ENCODE measurements at places on chromosomes 4 and X.

DNA sequence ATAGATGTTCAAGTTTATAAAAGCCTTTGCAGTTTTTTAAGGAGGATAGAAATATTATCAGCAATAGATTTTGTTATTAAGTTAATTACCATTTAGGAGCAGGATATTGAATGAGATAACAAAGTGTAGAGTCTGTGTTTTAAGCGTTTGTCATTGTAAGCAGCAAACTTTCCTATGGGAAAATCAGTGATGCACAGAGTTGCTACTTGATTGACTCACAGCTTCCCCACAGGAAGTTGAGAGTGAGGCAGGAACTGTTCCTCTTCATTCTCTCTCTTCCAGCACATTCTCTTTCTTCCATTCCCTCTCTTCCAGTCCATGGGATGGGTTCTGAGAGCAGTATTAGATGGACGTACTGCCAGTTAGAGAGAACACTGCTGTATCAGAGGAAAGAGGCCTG is 867.7 kb upstream of the AGA start:
- DNase-seq, result no peak

DNA sequence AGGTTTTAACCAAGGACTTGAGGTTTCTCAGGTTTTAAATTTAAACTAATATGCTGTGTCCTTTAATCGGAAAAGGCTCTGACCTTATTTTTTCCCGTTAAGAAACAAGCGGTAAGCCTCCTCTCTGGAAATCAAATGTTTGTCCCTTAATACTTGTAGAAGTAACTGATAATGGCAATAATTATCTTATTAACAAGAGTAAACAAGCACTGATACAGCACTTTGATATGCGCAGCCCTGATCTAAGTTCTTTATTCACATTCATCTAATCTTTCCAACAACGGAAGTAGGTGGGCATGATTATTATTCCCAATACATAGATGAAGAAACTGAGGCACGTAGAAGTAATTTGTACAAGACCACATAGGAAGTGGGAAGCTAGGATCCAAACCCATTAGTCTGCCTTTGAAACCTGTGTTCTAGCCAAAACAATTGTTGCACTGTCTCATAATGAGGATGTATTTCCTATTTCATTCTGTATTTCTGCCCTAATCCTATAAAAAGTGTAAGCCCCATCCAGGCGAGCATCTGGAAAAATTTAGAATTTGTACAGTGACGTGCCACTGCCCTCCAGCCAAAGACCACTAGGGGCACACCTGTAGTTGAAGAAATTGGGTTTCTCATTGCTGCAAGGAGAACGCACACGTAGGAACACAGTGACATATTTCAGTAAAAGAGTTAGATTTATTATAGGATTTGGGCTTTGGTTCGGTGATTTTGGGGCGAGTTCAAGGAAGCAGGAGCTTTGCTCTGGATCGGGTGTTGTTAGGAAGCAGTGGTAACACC is 606 bp downstream of the CXorf58 start:
- DNase-seq, result no peak

DNA sequence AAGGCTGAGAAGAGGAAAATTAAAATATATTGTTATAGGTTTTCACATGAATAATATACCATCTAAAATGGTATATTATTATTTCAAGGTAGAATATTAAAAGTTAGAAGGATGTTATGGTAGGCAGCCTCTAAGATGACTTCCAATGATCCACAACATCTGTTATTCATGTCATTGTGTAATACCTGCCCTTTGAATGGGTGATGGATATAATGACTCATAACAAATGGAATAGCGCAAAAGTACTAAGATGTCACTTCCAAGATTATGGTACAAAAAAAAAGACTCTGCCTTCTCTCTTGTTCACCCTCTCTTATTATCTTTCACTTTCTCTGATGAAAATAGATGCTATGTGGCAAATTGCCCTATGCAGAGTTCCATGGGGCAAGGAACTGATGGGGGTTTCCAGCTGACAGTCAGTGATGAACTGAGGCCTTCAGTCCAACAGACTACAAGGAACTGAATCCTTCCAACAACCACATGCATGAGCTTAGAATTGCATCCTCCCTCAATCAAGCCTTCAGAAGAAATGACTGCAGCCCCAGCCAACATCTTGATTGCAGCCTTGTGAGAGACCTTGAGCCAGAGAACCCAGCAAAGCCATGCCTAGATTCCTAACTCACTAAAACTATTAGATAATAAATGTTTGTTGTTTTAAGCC is 57.7 kb downstream of the HS6ST2 start:
- DNase-seq, result no peak

- DNase-seq, result no peak
These were observed 17.8 kb upstream of the CHIC2 start for GRCh38 chr4:54082168-54082567.

DNA sequence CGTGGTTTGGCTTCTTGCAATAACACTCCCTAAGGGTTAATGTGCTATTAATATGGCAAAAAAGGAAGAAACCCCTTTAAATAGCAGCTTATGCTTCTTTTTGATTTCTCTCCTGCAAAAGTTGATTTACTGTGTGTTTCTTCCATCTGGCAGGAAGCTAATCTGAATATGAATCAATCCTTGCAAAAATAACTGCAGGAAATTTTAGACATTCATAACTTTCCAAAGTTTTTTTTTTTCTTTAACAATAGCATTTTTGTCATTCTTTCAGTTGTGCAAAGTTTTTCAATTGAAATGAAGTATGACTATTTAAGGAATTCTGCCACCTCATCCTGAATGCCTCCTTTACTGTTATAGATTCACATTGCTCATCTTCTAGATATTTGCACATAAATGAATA is 115.6 kb downstream of the SPANXA1 start:
- no peak for DNase-seq

GRCh38 chrX:115260330-115260729 is 26.4 kb upstream of the LRCH2 start:
- DNase-seq, result no peak

Measured in spinal cord (tissue), 10 donors.